Fibroblast of skin of back (primary cell): ENCODE measurements at places on chromosomes 7 and 10.

DNA sequence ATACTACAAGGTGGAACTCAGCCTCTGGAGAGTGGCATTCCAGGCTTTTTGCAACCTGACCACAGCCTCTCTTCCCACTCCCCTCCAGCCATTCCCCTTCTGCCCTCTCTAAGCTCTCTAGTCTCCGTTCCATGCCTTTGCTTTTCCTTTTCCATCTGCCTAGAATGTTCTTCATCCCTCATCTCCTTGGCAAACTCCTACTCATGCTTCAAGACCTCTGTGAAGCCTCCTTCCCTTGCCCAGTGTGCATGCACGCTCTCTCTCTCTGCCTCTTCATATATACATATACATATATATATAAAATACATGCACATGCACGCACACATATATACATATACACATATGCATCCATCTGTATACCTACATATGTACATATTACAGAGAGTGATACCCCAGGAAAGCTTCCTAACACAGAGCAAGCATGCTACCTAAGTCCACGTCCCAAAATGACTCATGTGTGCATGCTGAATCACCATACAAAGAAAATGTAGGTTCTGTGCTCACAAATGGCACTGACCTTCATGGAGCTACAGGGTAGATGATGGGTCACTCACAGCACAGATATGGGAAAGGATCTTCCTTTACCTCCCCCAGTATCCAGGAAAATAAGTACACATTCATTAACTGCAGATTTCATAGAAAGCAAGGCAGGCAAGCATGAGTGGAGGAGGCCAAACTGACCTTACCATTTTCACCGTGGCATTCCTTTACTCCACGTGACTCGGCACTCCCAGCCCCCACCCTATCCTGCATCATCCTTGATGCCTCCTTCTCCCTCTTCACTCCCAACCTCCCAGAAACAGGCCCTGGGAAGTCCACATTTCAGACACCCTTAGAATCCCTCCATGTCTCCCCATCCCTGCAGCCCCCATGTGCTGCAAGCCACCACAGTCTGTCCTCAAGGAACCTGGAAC lies 238.4 kb upstream of the ZMIZ1 start:
- DNase-seq: peak; percentile 67

DNA sequence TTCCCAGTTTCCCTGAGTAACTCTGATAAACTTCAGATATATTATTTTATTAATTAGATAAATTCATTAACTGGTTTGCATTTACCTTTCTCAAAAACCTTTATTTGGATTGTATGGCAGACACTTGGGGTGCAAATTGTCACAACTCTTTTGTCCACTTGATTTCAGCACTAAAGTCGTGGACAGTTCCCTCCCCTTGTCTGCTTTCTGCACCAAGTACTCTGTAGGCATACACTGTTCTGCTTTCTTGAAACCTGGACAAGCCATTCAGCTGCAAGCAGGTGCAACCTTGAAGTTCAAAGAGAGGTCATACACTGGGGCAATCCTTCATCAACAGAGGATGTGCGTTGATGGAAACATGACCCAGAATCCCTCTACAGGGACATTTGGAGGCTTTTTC lies 162.9 kb downstream of the ARL5B start:
- DNase-seq: peak; percentile 17

DNA sequence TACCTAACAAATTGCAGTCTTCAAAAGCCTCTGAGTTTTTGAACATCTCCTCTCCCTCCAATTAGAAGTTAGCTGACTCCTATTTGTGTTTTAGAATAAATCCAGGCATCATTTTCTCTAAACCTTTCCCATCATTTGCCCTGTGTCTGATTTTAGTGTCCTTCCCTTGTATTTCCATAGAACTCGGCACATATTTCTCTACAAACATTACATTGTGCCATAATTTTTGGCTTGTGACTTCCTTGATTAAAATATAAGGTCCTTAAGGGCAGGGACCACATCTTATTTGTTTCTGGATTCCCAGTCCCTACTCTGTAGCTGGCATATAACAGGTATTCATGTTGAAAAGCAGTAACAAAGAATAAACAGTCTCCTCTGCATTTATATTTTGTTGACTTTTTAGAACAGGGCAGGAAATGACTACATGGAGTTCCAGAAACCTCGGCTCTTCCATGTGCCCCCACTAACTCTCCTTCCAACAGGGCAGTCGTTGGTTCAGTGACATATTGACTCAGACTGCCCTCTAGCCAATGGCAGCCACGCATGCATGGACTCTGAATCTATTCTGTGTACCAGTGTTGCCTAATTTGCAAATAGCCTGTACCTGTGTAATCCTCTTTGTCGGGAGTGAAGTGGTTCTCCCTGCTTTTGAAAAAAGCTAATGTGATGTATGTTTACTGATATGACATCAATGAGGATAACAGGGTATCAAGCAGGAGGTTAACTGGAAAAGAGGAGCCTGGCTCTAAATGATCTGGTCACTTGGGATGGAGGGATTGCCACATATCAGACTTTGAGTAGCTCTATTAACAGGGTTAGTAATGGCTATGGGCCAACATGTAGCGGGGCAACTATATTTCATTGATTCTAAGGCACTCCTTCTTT lies 19.8 kb upstream of the CPN1 start:
- no peak for DNase-seq

DNA sequence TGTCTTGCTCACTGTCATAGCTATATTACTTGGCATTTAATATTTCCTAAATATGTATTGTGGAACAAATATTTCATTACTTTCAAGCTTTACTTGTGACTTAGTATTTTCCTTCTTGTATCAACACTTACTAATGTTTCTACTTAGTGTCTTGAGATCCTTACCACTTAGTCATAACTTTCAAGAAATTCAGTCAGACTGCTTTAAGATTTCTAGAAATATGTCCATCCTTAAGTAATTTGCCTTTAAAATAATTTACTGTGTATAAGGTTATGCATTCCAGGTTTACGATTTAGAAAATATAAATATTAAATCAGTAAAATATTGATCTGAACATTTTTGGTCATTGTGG lies 87.3 kb upstream of the CSTF2T start:
- peak; percentile 66 for DNase-seq

- DNase-seq: no peak
Observed at GRCh38 chr7:101987494-101987893, 170.1 kb downstream of the CUX1 start.

GRCh38 chr10:126670056-126670894 lies at the start of gene C10orf90:
Gene C10orf90, minus strand, starts transcription at chr10:126670693. Its CDS starts 213 bp downstream, at chr10:126670480.
- no peak for DNase-seq

DNA sequence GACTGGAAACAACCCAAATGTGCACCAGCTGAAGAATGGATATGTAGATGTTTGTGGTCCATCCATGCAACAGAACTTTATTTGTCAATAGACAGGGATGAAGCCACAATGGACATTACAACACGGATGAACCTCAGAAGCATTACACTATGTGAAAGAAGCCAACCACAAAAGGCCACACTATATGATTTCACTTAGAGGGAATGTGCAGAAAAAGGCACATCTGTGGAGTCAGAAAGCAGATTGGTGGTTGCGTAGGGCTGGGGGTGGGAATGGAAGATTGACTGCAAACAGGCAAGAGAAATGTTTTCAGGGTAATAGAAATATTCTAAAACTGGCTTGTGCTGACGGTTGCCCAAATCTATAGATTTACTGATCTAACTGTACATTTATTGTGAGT lies 34.3 kb upstream of the WASHC2A start:
- peak; percentile 36 for DNase-seq
